ENCODE measurements at places on chromosomes 16 and 17.

- no peak for DNase-seq
Measured at GRCh38 chr16:56202036-56202435, 10.7 kb downstream of the GNAO1 start.

DNA sequence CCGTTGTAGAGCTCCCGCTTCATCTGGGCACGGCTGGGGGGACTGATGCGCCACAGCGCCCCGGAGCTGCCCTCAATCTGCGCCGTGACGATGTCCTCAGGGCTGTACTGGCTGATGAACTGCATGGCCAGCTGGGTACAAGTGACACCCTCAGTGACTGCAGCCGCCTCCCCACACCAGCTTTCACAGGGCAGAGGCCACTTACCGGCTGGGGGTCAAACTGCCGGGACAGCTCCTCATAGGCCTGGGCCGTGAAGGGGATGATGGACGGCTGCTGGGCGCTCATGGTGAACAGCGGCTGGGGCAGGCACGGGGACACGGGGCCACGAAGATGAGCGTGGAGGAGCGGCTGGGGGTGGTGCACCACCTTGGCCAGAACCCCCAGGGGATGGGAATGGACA, 10.3 kb downstream of the CTU2 start:
- DNase-seq, result no peak

DNA sequence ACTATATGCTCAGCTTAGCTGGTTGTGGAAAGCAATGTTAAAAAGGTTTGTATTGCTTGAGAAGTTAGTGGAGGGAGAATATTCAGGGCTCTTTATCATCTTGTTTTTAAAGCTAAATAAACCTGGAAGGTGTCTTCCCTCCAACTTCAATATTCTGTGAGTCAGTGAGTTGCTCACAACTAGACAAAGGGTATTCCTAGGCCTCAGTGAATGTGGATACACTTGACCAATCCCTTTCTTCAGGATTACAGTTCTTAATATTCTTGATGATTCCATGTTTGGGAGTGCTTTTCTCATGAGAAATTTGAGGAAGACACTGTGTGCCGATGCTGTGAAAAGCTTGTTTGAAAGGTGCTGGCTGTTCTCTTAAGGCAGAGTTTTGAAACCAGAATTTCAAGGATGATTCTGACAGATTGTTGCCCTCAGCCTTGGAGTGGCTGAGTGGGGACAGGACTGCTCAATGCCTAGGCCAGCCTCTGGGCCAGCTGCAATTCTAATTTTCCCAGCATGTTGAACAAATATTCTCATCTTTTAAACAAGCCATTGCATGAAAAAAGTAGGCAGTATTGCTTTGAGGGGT, 30.1 kb downstream of the MAP2K4 start:
- no peak for DNase-seq

GRCh38 chr16:30741461-30741914, 6.7 kb upstream of the PHKG2 start:
- DNase-seq, result no peak

DNA sequence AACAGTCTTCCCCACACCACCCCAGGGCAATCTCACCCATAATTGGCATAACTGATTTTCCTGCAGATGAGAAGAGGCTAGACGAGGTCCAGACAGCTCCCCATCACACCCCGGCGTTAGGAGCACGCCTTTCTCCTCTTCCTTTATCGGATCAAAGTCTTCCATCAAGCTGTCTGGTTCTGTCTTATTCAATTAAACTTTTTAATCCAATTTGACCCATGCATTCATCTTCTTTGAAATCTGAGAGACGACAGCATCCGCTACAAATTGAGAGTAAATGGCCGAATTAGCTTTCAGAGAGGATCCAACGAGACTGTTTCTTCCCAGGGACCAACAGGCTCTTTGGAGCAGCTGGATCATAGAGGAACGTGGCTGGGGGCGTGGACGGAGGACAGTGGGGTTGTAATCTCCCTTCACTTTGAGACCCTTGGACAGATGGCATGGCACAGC, 44.4 kb upstream of the GPRC5B start:
- no peak for DNase-seq

GRCh38 chr17:57875290-57876022, 25.6 kb upstream of the MRPS23 start:
- DNase-seq, result no peak

Data from stimulated activated CD4-positive, alpha-beta T cell treated with anti-CD3 and anti-CD28 coated beads, Interleukin-12 subunit alpha, Interleukin-12 subunit beta, amount 100 ng/mL, for 48 hours (primary cell).